ENCODE measurements at places on chromosomes 3 and 15.
A peak's percentile ranks its signal among the peaks of the same experiment; 100 is the strongest.

DNA sequence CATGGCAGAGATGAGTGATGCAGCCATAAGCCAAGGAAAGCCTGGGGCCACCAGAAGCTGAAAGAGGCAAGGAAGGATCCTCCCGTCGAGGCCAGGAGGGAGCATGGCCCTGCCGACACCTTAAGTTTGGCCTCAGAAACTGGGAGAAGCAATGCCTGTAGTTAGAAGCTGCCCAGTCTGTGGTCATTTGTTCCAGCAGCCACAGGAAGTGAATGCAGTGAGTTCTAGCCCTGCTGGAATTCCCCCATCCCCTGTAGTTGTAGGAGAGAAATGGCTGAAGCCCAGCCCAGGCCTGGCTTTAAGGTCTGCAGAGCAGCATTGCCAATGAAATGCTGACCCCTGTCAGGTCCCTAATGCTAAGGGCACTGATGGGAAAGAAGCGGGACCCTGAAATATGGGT, 12.2 kb upstream of the CHSY1 start:
- DNase-seq = no peak

DNA sequence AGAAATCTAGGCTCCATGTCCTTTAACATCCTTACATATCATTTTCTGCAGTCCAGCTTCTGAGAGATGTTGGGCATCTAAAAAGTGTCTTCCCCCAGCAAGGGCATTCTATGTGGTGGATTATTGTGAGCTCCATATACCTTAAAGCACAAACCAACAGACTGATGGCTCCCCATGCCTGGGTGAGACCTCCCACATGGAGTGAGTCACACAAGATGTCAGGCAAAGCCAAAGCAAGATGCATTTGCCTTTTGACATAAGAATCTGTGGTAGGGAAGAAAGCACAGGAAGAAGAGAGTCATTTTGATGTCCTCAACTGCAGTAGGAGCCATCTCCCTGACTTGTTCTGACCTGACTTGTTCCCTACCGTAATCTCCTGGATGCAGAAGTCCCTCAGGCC, 238.7 kb upstream of the EIF1B start:
- no peak for DNase-seq

GRCh38 chr3:47407896-47408838, 27.3 kb downstream of the PTPN23 start:
- DNase-seq = peak; percentile 17

GRCh38 chr3:123688241-123688747, 103.4 kb upstream of the HACD2 start:
- DNase-seq = peak; percentile 89

DNA sequence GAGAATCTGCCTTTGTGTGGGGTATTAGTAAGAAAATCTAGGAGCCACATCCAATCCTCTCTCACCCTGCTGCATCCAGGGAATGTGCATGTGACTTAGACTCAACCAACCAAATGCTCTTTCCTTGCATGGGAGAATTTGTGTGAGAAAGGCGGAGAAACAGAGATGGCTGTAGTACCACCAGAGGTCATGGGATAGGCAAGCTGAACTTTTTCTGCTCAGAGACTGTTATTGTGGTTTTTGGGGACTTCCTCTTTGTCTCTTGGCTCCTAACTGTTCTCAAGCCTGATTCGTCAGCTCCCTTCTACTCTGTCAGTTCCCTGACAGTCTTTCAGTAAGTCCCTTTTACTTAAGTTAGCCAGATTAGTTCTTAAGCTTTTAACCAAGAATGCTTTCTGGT, 2.6 kb upstream of the ZSCAN2 start:
- DNase-seq = peak; percentile 23

Measured in AG08396 (cell line).